ENCODE measurements at places on chromosomes 3 and 15.

DNA sequence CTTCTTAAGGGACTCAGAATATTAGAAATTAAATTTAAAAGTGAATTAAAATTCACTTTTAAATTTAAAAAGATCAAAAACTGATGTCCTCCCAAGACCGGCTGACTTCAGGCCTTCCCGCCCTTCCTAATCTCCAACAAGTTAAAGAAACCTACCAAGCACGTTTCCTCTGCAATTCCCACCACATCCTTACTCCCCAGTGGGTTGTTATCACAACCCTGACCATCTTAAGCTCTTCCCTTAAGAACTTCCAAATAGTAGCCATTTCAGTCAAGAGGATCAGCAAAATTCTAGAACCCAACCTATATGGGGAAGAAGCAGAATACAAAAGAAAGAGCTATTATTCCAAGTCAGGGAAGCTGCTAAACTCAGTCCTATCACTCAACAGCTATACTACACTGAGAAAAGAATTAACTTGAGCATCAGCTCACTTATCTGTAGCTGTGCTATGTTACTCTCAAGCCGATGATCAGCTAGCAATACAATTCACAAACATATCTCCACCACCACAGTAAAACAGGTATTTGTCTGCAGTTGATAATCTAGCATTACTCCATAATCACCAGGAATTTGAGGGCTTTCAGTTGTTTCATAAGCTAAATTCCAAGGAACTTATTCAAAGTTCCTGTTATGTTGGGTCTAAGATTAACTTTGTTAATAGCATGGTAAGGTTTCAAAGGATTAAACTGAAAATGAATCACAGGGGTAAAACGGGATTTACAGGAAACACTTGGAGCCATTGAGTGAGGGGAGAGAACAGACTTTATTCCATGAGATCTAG, 14.3 kb downstream of the ABCC5 start:
- DNase-seq: no peak

- no peak for DNase-seq
Measured at GRCh38 chr3:161913786-161914389, 417.3 kb downstream of the OTOL1 start.

DNA sequence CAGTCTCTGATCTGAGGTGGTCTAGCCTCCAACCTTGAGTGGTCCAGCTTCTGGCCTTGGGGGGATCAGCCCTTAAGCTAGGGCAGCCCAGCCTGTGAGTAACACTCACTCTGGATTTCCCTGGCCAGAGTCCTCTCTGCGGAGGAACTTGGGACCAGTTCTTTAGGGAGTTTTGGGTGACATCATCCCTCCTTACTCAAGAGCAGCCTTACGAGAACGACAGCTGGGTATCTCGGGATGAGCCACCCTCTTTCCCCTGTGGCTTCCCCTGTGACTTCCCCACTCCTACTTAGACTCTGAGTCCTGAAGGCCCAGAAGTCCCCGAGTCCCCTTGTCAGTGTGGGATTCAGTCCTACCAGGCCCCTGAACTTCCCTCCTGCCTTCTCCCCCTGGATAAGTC, 10.2 kb upstream of the PLXND1 start:
- no peak for DNase-seq

DNA sequence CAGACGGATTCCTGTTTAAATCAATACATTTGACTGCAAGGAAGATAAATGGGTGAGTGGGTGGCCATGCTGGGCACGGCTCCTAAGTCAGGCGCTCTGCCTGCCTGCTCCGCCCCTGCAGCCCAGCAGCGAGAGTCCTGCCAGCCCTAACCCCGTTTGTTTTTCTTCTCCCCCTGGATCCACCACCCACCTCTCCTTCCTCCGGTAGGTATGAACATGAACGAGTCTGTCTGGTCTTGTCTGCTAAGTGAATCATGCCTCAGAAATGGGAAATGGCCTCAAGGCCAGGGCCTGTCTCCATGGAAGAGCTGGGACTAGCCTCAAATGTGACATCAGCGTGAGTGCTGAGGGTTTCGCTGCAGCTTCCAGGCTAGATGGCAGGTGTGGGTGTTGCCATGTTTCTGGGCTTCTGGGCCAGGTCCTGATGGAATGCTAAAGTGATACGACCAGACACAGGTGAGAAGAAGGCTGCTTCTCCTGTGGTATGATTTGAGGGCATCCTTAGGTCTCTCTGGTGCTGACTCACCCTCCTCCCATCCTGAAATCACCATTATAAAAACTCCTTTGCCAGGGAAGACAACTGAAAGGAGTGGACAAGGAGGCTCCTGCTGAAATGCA, 5.6 kb upstream of the FEM1B start:
- no peak for DNase-seq

Measured in hematopoietic multipotent progenitor cell treated with erythropoietin and hydrocortisone succinate and interleukin-3 and kit ligand, for 6 days (in vitro differentiated cells).